ENCODE measurements at places on chromosomes 1 and 21. TPM values are rescaled to one million over a fixed set of nuclear protein-coding genes. Genes with fewer than 3 reads are reported as not detected.

GRCh38 chr1:15353839-15354579 is 55.7 kb upstream of the EFHD2 start:
- peak; percentile 49 for DNase-seq

UCHL5 gene
- polyA plus RNA-seq, result 14.9 TPM

DNA sequence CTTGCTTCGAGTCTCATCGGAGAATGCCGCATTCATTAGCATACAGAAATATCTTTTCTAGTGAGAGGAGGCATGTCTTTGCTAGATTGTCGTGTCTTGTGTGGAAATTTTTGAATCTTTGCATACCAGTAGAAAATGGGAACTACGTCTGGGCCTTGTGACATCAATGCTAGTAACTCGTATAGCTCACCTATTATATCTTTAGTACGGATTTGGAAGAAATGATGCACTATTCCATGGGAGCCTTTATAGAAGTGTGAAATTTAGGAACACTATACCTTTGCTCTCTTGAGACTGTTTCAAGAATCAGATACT is 835 bp downstream of the UHMK1 start:
- DNase-seq, result no peak

OSBPL9 gene
- polyA plus RNA-seq, result 43.9 TPM

DNA sequence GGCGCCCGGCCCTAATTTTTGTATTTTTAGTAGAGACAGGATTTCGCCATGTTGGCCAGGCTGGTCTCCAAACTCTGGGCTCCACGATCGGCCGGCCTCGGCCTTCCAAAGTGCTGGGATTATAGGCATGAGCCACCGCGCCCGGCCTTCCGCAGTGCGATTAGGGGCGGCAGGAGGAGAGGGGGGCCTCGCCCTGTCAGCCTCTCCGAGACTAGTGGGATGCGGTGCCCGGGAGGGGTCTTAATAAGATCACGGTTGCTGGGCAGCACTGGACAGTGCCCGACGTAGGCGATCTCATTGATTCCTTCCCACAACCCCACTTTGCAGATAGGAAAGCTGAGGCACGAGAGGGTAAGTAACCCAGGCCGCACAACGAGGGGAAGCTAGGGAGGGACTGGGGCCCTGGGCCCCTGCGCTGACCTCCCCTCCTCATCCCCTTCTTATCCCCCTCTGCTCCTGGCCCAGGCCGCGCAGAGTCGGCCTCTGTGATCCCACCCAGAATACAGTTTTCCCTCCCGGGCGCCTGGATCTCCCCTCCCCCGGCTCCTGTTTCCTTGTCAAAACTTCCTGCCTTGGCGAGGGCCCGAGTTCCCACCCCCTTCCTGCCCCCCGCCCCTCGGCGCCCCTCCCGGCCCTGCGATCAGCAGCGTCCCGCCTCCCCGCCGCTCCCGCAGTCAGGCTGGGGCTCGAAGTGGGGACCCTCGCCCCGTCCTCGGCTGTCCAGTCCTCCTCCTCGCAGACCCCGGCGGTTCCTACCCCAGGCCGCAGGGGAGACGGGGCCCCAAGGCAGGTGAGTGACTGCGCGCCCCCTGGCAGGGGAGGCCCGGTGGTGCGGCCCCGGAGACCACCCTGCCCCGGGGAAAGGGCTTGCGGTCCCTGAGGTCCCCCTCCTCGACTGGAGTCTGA is at the start of gene PEAR1:
Gene PEAR1, plus strand, starts transcription at position 671 of the 906 bp plus-strand sequence. CDS start 10,209 bp downstream, outside the sequence.
- DNase-seq, result no peak

- DNase-seq, result no peak
These were observed 36.2 kb downstream of the ACOT7 start for GRCh38 chr1:6357243-6357936.

GRCh38 chr1:95948023-95948422 is 714.0 kb downstream of the RWDD3 start:
- no peak for DNase-seq

DNA sequence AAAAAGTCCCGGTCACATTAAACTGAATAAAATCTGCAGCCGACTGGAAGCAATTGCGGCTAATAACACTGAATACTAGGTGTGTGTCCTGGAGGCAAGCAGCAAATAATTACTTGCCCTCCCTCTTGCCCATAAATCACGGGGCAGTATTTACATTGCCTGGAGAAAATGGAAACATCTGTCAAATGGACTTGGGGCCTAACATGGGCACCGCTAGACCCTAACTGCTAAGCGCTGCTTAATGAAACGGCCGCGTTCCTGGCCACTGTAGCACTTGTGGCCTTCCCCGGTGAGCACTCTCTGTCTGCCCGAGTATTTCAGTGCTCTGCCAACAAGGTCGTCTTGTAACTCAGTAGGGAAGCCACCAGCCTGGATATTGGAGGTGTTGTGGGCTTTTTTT is 23.9 kb upstream of the KNCN start:
- no peak for DNase-seq

EVA1B gene
- 38.9 TPM for polyA plus RNA-seq

DNA sequence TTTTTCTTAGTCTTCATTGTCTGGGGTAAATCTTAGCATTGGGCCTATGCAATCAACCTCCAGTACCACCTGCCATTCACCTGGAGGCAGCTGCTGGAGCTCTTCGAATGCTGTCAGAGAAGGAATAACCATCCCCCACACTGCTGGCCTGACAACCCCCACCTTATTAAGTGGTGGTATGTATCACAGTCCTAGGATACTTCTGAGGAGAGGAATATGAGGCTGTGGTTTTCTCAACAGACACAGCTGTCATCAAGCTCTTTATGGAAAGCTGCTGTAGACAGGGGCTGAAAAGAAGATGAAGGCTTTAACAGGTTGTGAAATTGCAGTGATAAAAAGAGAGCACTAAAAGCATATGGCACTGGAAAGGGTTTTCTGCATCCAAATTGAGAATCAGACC is 61.7 kb downstream of the TSEN15 start:
- DNase-seq, result no peak

TMEM51 gene
- 20.5 TPM for polyA plus RNA-seq

- peak; percentile 77 for DNase-seq
These were observed 448 bp downstream of the G0S2 start for GRCh38 chr1:209675565-209676154.

- DNase-seq, result no peak
These were observed 76.3 kb downstream of the RUSC1 start for GRCh38 chr1:155396874-155397476.

RPF1 gene
- polyA plus RNA-seq, result 22.6 TPM

- DNase-seq, result peak; percentile 34
These were observed 49.4 kb upstream of the KIAA1614 start for GRCh38 chr1:180863158-180863775.

DNA sequence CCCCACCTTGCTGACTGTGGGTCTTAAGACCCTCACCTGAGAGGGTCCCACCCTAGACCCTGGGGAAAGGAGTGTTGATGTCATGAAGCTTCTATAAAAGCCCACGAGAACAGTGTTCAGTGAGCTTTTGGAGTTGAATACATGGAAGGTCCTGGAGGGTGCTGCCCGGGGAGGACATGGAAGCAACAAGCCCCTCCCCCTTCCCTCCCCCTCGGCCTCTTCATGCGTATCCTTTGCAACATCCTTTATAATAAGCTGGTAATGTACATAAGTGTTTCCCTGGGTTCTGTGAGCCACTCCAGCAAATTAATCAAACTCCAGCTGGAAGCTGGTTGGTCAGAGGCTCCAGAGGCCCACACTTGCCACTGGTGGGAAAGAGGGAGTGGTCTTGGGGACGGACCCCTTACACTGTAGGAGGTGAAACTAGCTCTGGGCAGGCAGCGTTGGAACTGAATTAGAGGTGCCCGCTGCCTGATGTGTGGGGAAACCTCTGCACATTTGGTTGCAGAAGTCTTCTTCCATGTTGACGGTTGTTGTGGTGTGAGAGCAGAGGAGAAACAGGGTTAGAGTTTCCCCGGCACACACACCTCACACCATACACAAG is 14.7 kb upstream of the COL6A1 start:
- DNase-seq, result no peak

ARID4B gene
- polyA plus RNA-seq, result 4.4 TPM

DNA sequence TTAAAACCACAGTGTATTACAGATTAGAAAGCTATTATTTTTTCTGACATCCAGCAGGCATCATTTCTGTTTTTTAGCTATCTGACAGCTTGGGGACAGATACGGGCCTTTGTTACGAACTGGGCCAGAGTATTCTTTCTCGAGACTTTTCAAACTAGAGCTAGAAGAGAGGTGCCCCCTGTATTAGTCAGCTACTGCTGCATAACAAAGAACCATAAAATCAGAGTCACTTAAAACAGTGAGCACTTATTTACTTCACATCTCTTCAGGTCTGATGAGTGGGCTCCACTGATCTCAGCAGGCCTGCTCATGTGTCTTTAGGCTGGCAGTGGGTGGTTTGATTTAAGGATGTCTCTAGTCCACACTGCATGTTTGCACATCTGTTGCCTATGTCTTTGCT is 67.8 kb downstream of the BACH1 start:
- DNase-seq, result no peak

NADK gene
- polyA plus RNA-seq, result 66.2 TPM

DNA sequence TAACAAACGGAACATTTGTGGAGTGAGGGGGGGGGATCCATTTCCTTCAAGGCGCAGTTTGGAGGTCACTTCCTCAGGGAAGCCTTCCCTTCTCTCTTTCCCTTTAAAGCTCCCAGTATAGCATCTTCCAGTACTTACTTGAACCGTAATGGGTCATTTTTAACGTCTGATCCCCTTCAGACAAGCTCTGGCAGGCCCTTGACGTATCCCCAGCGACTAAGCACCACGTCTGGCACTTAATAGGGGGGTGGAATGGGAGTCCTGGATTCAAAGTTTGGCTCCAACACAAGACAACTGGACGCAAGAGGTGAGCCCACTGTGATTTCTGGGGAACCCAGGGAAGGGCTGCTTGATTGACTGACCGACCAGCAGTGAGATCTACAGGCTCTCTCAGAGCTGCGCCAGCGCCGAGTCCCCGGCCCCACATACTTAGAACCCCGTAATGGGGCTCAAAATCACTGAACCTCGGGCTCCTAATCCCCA is 441 bp downstream of the YARS1 start:
- DNase-seq, result peak; percentile 44

GRCh38 chr1:17297991-17298390 is 10.0 kb upstream of the PADI4 start:
- no peak for DNase-seq

DNA sequence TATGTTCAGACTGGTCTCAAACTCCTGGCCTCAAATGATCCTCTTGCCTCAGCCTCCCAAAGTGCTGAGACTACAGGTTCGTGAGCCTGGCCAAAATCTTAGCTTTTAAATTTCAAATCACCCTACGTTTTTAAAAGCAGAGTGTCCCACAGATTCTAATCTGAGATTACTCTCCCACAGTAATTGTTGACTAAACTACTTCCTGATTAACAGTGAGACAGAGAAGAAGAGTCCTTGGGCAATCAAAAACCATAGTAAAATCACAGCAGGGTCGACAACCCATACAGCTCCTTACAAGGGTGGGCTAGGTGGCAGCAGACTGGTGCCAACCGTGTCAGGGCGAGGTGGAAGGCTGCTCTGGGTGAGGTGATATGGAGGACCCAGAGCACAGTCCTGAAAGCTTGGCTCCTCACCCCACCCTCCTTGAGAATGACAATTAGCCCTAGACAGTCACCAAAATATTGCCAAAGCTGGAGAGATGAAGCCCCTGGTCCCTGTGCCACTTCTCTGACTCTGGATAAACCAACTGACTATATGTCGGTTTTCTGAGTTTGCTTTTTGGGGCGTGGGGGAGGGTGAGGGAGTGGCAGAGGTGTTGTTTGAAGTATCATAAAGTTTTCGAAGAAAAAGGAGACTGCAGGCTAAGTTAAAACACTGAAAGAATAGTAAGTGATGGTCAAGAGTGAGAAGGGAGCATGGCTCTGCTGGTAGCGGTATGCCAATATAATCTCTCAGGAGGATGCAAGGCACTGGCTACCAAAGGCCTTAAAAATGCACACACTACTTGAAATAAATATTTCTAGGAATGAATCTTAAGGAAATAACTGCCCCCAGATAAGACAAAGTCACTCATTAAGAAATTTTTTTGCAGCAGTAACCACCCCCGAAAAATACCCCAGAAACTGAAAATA is 86.8 kb downstream of the SLC45A1 start:
- DNase-seq, result no peak

GRCh38 chr1:8381618-8382017 is 63.7 kb downstream of the SLC45A1 start:
- no peak for DNase-seq

INAVA gene
- 0.12 TPM for polyA plus RNA-seq

GRCh38 chr1:151157067-151157531 is 650 bp downstream of the TNFAIP8L2 start:
- DNase-seq, result no peak

DNA sequence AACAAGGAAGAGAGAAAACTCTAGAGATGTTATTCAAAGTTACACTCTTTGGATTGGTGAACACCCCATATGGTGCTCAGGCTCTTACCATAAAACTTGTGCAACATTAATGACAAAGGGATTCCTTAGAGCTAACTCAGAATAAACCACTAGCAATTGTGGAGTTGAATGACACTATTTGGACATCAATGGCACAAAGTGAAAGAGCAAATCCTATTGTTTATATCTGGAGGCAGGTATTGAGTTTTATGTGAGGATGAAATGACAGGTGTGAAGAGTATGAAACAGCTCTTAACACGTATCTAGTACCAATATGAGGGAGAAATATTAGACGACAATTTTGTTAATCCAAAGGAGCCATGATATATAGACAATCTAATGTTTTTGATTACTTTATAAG is 584.9 kb upstream of the PBX1 start:
- DNase-seq, result no peak

DNA sequence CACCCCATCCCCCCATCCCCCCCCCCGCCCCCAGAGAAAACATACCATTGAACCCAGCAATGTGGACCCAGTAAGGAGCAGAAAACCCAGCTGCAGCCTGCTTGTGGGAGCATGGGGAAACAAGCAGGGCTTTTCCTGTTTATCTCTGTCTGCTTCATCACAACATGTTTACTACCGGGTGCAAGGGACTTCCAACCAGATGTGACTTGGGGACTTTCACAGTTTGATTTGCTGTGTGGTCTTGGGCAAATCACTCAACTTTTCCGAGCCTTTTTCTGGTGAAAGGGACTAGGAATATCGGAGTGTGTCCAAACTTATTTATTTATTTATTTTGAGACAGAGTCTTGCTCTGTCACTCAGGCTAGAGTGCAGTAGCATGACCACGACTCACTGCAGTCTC is 3.2 kb downstream of the TMCC2 start:
- DNase-seq, result no peak

DNA sequence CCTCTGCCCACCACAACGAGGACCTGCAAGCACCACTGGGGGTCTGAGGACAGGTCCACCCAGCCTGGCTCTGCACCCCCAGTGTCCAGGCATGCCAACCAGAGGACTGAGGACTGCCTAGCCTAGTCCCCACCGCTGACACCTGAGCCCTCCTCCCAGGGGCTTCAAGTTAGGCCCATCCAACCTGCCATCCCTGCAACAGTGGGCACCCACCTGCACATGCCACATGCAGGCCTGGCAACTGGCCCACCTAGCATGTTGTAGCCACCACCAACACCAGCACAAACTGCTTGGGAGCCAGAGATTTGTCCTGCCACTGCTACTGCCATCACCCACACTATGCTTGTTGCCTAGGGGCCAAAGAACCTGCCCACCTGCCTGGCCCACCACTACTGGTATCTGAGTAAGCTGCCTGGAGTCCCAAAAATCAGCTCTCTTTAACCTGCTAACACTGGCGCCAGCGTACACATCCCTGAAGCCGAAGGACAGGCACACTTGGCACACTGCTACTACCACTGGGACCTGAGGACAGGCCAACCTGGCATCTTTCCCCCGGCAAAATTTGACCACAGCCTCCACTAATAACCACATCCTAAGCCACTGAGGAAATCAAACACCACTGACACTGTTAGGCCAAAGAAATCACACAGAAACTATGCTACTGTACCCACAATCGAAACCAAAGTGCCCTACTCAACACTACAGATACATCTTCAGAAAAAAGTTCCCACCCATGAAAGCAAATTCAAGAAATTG is 61.5 kb downstream of the PSMG1 start:
- DNase-seq, result no peak

GRCh38 chr1:41777695-41778094 is 141.0 kb downstream of the HIVEP3 start:
- no peak for DNase-seq
